ENCODE measurements at places on chromosomes 1 and 21.
A peak's percentile ranks its signal among the peaks of the same experiment; 100 is the strongest.

- no peak for DNase-seq
Observed at GRCh38 chr1:70436622-70437251, 25.7 kb downstream of the CTH start.

DNA sequence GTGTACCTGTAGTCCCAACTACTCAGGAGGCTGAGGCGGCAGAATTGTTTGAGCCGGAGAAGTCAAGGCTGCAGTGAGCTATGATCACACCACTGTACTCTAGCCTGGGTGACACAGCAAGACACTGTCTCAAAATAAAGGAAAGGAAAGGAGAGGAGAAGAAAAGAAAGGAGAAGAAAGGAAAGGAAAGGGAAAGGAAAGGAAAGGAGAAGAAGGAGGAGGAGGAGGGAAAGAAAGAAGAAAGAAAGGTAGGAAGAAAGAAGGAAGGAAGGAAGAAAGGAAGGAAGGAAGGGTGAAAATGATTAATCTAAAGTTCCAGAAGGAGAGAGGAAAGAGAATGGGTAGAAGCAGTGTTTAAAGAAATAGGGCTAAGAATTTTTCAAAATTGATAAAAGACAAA is 12.2 kb downstream of the SPOCD1 start:
- no peak for DNase-seq

GRCh38 chr1:60052601-60053000 is 21.0 kb downstream of the C1orf87 start:
- no peak for DNase-seq

DNA sequence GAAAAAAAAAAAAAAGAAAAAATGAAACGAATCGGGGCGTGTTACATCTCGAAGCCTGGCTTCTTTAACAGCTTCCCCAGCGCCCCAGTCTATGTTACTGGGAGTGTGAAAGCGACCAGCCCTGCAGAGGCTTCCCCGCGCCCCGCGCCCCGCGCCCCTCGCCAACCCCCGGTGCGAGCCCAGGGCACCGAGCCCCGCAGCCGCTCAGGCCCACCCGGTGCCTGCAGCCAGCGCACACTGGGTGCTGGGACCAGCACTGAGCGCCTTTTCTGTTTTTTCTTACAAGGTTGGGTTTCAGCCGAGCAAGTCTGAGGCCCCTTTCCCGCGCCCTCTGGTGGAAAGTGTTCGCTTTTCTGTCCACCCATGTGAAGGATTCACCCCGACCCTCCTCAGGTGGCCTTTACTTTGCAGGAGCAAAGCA is 42.1 kb upstream of the ZNF496 start:
- DNase-seq: no peak

DNA sequence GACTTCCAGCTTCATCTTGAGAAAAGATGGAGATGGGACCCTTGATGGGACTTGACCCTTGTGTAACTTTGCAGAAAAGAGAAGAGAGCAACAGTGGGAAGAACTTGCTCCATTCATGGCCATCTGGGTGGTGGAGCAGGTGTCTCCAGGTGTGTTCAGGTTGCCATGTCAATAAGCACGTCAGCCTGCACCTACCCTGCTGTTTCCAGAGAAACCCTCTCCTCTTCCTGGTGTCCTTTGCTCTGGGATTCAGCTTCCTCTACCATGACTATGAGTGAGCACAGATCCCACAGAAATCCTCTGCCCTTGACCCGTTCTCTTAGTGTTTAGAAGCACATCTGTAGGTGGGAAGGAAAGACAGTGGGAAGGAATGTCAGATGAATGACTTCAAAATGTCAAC is 21.8 kb upstream of the OTUD3 start:
- DNase-seq: peak; percentile 16

DNA sequence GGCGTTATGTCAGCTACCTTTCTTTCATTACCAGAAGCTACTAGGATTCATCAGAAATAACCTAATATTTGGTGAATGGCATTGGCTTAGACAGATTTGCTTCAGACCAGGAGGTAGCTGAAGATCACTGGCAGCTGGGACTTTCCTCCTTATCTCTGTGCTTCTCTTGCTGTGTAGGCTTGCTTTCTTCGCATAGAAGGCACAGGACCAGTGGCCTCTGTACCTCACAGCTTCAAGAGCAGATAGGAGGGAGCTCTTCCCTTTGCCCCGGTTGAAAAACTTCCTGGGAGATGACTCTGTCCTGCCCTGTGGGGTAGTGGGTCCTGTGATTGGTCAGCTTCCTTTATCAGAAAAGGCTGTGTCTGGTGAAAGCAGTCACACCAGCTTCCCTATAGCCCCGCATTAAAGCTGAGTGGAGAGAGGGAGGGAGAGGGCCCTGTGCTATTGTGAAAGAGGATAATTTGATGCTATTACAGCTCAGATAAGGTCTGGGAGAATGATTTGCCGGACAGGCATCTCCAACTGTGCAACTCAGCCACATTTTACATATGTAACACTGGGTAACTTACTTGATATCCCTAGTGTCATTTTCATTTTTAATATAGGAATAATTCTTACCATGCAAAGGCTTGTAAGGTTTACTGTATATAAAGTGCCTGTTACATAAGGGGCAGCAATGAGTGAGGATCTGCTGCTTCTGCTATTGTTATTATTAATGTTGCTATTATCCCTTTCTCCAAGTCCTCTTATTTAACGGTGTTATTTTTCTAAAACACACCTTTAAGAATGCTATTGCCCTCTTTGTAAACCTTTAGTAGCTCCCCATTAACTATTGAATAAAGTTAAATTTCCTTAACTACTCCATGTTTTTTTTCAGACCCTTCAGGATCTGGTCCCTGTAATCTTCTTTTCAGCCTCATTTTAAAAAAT is 31.6 kb downstream of the OSBPL9 start:
- DNase-seq: no peak

- peak; percentile 63 for DNase-seq
Observed at GRCh38 chr1:224513787-224514209, 79.2 kb upstream of the WDR26 start.

DNA sequence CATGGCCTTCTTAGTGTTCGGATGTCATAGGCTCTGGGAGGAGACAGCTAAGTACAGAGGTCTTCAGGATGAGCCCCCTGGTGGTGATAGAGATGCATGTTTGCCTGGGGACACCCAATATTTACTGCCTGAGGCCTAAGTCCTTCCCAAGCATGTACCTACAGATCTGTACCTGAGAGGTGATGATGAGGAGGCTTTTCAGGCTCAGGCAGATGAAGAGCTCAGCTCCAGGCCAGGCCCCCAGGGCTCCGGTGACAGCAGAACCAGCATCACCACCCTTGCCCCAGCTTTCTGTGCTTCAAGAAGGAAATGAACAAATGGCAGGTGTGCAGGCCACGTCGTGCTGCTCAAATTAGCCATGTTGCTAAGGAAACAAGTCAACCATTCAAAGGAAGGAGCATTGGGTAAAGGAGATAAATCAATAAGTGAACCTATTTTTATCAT is 21.1 kb downstream of the CACNA1E start:
- DNase-seq: no peak

GRCh38 chr1:167723707-167724323 is 2.0 kb downstream of the MPZL1 start:
- DNase-seq: no peak

DNA sequence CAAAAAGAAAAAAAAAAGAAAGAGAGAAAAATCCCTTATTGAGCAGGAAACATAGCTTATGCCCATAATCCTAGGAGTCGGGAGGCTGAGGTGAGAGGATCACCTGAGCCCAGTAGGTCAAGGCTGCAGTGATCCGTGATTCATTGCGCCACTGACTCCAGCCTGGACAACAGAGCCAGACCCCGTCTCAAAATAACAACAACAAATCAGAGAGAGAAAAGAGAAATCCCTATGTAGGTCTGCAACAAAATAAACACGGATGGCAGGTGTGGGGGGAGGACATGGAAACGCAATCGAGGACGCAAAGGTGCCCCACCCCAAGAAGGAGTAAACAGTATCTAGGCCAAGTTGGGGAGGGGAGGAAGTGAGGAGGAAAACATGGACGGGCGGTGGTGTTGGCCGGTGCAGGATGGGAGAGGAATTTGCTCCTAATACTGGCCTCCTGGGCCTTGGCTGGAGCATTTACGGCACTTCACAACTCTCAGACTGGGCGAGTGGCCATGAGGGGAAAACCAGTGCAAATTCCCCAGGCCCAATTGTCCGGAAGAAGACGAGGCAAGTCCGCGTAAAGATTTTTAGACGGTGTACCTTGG is 609 bp upstream of the CHTOP start:
- DNase-seq: peak; percentile 67
